ENCODE measurements at places on chromosomes 12 and 14. TPM values are rescaled to one million over a fixed set of nuclear protein-coding genes. Genes with fewer than 3 reads are reported as not detected.

MYF5 gene
- total RNA-seq: not detected

PTCSC3 gene
- not detected for total RNA-seq

P2RX7 gene
- 1.6 TPM for total RNA-seq

MEG3 gene
- total RNA-seq: 537 TPM

DBX2 gene
- total RNA-seq: not detected

CLECL1 gene
- not detected for total RNA-seq

FRS2 gene
- total RNA-seq: 14.3 TPM

LALBA gene
- not detected for total RNA-seq

TMEM179 gene
- 2.6 TPM for total RNA-seq

LGR5 gene
- not detected for total RNA-seq
